ENCODE measurements at places on chromosomes 5 and 9.

DNA sequence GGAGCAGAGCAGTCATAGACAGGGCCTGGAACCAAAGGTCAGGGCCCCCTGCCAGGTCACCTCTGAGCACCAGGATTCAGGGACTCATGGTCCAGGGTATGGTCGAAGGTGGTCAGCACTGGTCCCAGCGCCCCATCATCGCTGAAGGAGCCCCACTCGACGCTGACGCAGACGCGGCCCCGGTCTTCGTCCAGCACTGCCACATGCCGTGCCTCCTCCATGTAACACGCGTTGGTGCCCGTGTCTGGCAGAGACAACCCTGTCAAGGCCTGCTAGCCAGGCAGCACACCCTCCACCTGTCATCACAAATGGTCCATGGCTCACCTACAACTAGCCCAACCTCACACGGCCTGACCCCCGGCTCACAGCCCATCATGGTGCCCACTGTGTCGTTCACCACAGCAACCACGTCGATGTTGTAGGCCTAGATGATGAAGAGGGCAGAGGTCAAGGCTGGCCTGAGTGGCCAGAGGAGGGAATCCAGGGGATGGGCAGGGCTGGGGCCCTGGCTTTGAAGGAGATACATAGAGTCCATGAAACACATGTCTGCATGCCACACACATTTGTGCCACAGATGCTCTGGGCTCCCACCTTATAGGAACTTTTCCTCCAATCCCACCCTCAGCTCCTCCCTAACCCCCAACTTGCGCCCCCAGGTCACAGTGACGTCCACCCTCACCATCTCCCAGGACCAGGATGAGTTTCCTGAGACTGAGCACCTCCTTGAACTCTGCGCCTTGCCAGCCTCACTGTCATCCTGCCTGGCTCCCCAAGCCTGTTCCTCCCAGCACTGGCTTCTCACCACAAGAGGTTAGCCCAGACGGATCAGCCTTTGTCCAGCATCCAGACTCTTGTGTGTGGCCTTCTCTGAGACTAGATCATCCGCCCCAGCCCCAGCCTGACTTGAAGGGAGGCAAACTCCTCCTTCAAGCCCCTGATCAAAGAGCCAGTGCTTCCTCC lies 9.5 kb downstream of the HK3 start:
- no peak for DNase-seq

- DNase-seq, result no peak
Observed at GRCh38 chr9:14813336-14814248, 91.1 kb upstream of the CER1 start.

GRCh38 chr5:124604419-124604818 lies 142.0 kb downstream of the ZNF608 start:
- no peak for DNase-seq

GRCh38 chr9:109639674-109640579 lies 140.1 kb upstream of the PALM2AKAP2 start:
- DNase-seq, result no peak

DNA sequence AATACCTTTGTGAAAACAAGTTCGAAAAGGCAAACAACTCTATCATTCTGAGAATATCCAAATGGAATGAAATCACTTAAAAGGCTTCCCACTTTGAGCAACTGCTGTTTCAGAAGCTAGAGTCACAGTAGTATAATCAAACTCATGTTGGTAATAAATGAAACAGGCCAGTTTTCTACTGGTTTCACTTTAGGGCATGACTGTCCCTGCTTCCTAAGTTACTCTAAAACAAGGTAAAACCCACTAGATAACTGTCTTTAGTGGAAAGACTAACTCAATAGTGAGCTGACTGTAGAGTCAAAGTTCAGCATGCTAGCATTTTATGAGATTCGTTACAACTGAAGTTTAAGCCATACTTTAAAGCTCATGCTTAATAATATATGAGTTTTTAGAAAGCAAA lies 6.0 kb downstream of the CDC26 start:
- no peak for DNase-seq

DNA sequence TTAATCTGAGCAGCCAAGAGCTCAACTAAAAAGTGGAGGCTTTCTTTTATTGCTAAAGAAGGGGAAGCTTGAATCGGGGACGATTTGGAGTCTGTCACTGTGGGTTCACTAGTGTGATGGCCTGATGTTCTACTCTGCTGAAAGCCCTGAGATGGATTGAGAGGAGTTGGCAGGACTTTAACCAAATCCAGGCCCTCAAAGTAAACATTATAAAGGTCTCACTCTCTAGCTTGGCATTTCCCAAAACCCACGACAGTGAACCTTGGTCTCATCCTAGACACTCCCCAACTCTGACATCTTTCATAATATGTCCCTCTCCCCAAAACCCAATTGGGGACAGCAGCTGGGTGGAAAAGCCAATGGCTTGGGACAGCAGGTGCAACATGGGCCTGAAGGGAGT lies 32.7 kb downstream of the TMOD1 start:
- no peak for DNase-seq

GRCh38 chr5:176995896-176996767 lies 10.4 kb downstream of the UIMC1 start:
- no peak for DNase-seq

DNA sequence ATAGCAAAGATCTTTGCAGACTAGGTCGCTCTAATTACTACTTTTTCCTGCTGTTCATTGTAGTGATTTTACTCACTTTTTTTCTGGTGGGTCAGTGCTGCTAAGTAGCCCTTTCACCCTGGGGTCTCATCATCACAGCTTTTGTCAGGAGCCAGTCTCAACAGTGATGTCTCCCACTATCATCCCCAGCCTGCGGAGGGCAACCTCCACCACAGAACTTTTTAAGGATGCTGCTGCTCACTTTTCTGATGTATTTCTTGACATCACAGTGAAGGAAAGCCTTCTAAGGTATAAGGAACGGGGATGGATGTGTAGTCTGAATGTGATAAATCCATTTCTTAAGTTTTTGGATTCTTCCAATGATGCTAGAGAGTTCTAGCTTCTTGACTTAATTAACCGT lies 242.5 kb upstream of the RIOK2 start:
- DNase-seq, result no peak

DNA sequence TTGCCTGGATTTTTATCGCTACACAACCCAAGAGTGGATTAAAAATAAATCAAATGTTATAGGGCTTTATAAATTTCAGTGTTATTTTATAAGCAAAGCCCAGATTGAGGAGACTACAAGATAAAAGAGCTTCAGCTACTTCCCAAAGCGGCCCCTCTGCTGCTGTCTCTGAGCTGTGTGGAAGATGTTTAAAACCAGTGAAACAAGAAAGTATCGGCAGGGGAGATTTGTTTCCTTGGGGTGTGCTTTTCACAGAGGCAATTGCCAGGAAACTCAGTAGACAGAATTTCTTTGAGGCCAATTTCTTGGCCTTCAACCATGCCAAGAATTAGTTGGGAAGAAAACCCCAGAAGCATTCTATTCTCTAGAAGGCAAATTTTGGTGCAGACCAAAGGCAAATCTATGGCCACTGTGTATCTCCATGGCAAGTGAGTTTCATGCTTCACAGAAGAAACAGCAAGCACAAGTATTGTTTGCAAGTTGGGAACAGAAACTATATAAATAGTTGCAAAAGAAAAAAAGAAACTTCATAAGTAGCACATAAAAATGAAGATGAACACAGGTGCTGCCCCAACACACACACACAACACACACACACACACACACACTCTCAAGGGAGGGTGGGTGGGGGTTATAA lies 197.2 kb downstream of the PARP8 start:
- no peak for DNase-seq

GRCh38 chr5:149153751-149154610 lies 12.7 kb downstream of the ABLIM3 start:
- DNase-seq, result peak; percentile 34

DNA sequence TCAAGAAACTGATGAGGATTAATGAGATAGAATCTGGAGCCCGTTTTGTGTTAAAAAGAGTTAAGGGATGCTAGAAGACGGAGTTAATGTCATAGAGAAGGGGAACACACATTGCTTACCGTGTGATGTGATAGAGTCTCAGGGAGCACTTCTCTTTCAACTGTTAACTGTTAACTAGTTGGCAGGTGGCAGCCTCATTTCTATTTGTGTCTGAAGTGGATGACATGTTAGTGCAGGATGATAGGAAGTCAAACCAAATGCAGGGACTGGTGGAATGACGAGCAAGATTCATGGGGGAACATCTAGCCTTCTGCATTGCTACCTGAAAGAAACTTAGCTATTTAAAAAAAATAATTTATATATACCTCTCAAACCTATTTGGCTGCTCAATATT lies 222.7 kb downstream of the MAST4 start:
- DNase-seq, result no peak

- no peak for DNase-seq
Observed at GRCh38 chr9:90499761-90500160, 142.9 kb downstream of the DIRAS2 start.

GRCh38 chr5:1850324-1851154 lies 32.2 kb downstream of the IRX4 start:
- no peak for DNase-seq

DNA sequence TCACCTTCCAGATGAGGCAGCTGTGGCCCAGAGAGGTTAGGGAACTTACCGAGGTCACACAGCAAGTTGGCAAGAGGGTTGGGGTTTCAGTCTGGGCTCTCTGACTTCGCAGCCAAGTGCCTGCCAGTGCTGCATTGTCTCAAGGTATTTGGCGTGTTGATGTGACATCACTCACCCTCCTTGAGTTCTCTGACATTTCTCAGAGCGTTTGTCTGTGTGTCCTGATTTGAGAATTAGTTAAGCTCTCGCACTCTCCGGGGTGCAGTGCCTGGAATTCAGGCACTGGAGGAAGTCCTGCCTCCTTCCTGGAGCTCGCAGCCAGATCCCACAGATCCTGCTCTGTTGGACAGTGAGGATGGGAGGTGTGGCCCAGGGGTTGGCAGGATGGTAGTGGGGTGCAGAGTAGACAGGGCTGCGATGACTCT lies 25.7 kb downstream of the WWC1 start:
- no peak for DNase-seq

- no peak for DNase-seq
Observed at GRCh38 chr9:23621188-23621587, 204.9 kb downstream of the ELAVL2 start.

DNA sequence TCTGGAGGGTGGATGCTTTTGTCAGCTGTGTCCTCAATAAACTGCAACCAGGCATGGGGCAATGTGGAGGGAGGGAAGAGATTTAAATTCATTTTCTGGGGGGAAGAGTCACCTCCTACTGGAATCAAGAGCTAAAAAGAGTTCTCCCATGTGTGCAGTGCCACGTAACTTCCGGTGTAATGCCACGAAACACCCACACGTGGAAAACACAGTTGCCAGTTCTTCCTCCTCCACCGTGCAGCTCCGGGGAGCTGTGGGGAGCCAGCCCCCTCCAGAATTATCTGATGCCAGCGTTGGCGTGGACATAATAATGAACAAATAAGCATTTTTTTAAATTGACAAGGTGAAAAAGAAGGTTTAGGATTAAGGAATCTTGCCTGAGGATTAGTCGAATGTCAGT lies 32.1 kb upstream of the MED10 start:
- no peak for DNase-seq

- no peak for DNase-seq
Observed at GRCh38 chr9:121656941-121657470, 5.6 kb downstream of the DAB2IP start.

GRCh38 chr5:121239951-121240350 lies 611.7 kb upstream of the FTMT start:
- no peak for DNase-seq

DNA sequence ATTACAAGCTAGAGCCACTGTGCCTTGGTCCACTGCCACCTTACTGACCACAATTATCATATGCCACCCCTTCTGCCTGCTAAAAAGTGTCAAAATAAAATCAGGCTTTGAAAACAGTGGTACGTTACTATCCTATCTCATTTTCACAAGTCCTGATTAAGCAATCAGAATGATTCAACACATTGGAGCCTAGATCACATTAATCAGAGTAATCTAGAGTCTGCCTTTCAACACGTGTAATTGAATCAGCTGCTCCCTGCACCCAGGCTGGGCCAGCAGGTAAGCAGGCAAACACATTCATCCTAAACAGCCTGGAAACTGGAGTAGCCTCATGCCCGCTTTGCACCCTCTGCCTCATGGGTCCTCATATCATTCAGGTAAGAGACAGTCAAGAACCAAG lies 186.2 kb downstream of the DCP2 start:
- DNase-seq, result no peak

- no peak for DNase-seq
Observed at GRCh38 chr5:4703931-4704458, 436.1 kb upstream of the ADAMTS16 start.

- peak; percentile 28 for DNase-seq
Observed at GRCh38 chr9:69645488-69645887, 26.7 kb downstream of the APBA1 start.

GRCh38 chr5:109836280-109836679 lies 146.6 kb downstream of the MAN2A1 start:
- DNase-seq, result no peak

- no peak for DNase-seq
Observed at GRCh38 chr5:13976867-13977830, 32.7 kb upstream of the DNAH5 start.

DNA sequence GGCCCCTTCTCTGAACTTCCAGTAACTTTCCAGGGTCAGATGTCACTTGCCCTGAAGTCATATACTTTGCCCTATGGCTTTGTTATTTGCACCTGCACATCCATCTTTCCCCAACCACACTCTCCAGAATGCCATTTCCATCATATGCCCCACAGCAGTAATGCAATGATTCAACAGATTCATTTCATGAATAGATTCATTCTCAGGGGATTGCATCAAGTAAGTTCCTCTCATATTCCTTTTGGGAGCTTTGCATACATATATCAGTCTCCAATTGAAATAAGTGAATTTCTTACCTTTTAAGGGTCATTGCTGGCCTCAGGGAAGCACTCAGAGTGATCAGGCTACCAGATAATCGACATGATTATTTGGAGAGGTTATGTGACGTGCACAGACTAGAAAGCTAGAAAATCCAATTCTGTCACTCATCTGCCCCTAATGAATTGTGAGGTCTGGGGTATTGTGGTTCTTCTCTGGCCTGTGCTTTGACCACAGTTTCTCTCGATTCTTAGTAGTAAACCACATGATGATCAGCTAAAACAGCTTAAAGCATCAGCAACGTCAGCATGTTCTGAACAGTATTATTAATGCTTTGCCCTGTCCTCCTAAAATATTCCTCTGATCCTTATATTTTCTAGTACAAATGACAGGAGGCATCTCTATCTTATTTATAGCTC lies 179.9 kb downstream of the ATPSCKMT start:
- DNase-seq, result no peak

- DNase-seq, result no peak
Observed at GRCh38 chr5:170179626-170180025, 53.2 kb upstream of the C5orf58 start.

DNA sequence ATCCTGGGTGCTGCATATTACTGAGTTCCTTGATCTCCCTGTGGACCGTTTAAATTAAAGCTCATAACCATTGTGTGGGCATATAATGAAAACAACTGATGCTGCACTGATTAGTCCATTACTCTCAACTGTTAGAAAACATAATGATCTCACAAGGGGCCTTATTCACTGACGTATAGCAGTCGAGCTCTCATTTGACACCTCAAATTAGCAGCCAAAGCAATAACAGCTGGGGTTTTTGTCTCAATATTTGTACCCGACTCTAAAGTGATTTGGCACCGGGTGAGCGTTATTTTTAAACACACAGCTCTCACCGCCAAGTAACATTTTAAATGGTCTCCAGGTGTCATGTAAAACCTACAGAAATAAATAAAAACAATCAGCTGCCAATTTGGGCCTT lies 252.2 kb upstream of the PANK3 start:
- no peak for DNase-seq

- DNase-seq, result no peak
Observed at GRCh38 chr5:14035859-14036503, 91.5 kb upstream of the DNAH5 start.

Measured in cerebellar nuclear complex (tissue), 1 donor.